Stimulated activated CD4-positive, alpha-beta T cell treated with anti-CD3 and anti-CD28 coated beads, Interleukin-1b, Interleukin-23, amount 100 ng/mL, for 1 hour (primary cell): ENCODE measurements at places on chromosomes 7 and 10.

DNA sequence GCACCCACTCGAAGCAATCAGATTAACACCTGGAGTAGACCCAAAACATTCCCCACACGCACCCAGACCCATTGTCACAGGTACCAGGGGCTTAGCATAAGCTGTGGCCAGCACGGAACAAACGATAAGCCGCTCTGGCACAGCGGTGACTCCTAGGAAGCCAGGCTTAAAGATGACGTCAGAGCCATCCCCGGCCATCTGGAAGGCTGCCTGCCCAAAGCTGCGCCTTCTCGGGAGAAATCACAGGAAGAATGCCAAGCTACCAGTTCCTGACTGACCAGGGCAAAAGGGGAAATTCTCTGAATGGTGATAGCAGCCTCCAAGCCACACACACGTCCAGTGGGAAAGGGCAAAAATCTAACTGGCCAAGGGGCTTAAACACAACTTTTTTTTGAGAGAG lies 13.0 kb upstream of the WIPI2 start:
- no peak for DNase-seq

- no peak for DNase-seq
Measured at GRCh38 chr7:73737491-73738219, 947 bp downstream of the ABHD11 start.

GRCh38 chr10:4557469-4557868 lies 268.5 kb upstream of the AKR1E2 start:
- DNase-seq: no peak

- no peak for DNase-seq
Measured at GRCh38 chr10:54120806-54121205, 680.2 kb downstream of the PCDH15 start.

DNA sequence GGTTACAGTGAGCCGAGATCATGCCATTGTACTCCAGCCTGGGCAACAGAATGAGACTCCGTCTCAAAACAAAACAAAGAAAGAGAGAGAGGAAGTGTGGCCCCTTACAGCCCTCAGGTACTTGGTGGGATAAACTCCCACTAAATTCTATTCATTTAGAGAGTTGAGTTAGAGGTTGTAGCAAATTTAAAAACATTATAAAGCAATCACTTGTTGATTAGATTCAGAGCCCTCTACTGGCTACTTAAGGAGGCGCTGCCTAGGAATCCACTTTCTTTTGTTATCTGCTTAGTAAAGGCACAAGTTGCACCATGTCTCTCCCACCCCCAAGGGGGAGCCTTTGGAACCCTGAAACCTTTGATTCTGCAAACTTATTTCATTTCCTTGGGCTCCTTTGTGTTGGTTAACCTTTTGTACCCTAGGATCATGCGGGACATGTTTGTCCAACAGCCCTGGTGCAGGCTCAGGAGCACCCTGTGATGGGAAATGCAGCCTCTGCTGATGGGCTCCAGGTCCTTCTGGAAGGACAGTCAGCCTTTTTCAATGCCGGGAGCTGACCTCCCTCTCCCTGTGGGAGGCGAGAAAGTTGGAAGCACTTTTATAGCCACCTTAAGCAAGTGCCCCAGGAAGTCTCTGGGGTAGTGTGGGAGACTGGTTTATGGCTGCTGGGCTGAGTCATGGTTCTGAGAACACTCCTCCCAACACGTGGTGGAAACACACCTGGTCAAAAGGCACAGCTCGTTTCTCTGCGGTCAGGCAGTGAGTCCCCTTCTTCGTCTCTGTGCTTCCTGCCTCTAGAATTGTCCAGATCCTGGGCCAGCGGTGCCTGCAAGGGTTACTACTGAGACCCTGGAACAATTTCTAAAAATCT lies 2.3 kb downstream of the HKDC1 start:
- no peak for DNase-seq

- no peak for DNase-seq
Measured at GRCh38 chr7:66054063-66054462, 21.6 kb upstream of the ASL start.

GRCh38 chr10:105950410-105950809 lies 1214.1 kb downstream of the SORCS1 start:
- no peak for DNase-seq

GRCh38 chr7:77208416-77208815 lies 8.8 kb upstream of the FGL2 start:
- DNase-seq: no peak

DNA sequence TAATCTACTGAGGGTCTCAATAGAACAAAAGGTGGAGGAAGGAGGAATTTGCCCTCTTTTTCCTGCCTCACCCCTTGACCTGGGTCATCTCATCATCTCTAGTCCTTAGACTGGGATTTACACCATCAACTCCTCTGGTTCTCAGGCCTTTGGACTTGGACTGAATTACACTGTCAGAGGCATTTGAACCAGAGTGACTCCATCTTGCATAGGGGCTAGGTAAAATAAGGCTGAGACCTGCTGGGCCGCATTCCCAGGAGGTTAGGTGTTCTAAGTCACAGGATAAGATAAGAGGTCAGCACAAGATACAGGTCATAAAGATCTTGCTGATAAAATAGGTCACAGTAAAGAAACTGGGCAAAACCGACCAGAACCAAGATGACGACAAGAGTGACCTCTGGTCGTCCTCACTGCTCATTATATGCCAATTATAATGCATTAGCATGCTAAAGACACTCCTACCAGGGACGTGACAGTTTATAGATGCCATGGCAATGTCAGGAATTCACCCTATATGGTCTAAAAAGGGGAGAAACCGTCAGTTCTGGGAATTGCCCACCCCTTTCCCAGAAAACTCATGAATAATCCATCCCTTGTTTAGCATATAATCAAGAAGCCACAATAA lies 84.0 kb downstream of the C1GALT1 start:
- no peak for DNase-seq

DNA sequence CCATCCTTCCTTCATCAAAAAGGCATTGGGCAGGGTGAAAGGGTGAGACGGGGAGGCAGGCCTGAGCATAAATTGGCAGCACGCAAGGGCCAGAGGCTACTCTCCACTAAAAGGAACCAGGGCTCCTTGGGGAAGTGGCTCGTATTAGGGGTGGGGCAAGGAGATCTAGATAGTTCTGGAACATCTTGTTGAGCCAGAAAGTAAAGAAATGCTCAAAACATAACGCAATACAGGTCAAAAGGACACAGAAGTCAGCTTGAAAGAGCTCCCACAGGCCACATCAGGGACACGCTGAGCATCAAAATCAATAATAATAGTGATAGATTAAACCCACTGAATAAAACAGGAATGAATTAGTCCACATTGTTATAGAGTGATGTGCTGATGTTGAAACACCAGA lies 203.1 kb downstream of the ELMO1 start:
- DNase-seq: no peak

- DNase-seq: no peak
Measured at GRCh38 chr10:78236416-78237015, 202.9 kb downstream of the RPS24 start.

- DNase-seq: no peak
Measured at GRCh38 chr10:132807621-132808049, 21.7 kb upstream of the NKX6-2 start.

- no peak for DNase-seq
Measured at GRCh38 chr7:39987641-39988347, 37.7 kb downstream of the CDK13 start.

DNA sequence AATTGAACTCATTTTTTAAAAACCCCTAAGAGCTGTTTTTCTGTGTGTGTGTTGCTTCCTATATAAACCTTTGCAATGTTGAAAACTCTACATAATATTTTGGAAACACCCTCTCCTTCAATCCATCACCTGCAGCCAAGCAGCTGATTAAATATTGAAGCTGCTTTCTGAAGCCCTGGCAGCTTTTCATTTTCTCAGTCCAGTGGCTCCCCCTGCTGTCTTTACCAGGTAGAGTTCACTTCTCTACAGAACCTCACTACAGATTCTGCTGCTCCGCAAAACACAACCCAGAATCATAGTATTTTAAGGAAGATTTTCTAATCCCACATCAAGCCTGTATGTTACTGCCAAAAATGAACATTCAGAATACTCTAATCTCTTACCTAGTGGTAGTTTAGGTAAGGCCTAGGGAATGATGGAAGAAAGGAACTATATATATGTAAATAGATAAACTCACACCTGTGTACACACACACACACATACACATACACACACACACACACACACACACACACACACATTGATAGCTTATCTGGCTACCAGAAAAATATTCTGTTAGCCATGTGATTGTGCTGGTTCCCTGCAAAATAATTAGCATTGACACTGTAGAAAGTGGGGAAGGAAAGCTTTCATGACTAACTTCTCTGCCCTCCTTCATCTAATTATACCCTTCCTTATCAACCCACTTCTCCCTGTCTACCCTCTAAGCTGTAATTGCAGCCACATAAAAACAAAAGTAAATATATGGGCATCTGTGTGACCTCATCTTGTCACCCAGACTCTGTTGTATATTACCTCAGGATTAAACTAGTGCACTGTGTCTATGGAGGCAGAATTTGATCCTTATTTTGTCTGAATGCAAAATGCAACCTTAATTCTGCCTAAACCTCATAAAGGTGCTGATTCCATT lies 229.5 kb upstream of the FZD1 start:
- DNase-seq: no peak

GRCh38 chr7:159036916-159037605 lies 107.6 kb downstream of the VIPR2 start:
- DNase-seq: no peak

GRCh38 chr7:26013551-26014083 lies 138.4 kb upstream of the NFE2L3 start:
- DNase-seq: no peak

DNA sequence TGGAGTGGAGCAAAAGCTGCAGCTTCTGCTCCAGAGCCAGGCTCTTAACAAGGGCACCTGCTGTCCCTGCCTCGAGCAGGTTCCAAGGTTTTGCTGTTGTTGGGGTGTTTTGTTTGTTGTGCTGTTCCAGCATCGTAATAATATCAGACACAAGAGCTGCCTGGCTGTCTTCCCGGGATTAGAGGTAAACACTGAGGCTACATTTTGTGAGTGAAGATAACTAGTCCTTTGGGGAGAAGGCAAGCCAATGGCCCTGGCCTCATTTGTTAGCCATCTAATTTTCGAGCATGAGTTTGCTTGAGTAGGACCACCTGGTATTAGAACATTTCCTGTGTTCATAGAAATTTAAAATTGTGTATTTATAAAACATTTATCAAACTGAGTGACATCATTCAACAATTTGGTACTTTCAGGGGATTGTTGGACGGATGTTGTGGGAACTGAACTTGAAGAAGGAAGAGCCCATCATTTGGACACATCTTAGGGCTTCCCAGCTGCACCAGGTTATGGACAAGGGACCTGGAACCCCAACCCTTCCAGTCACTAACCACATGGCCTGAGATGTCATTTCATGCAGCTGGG lies 555.0 kb downstream of the TNS3 start:
- DNase-seq: no peak

- DNase-seq: no peak
Measured at GRCh38 chr10:114489521-114490310, 85.4 kb upstream of the AFAP1L2 start.

DNA sequence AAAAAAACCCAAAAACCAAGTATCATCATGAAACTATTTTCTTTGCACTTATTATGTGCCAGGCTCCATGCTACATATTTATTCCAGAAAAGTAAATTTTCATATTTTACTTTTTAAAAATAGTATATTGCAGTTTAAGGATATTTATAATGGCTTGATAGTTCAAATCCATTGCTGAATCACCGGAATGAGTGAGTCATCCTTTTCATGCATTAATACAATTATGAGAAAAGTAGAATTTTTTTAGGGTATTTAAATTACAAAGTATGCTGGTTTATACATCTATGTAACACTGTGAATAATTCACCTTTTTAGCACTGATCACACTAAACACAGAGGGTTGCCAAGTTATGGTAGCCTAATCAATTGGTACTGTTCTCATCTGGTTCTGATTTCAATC lies 54.3 kb downstream of the SLC16A9 start:
- DNase-seq: no peak

DNA sequence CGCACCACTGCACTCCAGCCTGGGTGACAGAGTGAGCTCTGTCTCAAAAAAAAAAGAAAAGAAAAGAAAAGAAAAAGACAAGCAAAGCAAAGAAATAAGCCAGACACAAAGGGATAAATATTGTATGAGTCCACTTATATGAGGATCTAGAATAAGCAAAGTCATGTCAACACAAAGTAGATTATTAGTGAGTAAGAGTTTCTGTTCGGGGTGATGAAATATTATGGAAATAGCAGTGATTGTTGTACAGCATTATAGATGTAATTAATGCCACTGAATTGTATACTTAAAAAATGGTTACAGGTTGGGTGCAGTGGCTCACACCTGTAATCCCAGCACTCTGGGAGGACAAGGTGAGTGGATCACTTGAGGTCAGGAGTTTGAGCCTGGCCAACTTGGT lies 83.2 kb downstream of the HIP1 start:
- no peak for DNase-seq

DNA sequence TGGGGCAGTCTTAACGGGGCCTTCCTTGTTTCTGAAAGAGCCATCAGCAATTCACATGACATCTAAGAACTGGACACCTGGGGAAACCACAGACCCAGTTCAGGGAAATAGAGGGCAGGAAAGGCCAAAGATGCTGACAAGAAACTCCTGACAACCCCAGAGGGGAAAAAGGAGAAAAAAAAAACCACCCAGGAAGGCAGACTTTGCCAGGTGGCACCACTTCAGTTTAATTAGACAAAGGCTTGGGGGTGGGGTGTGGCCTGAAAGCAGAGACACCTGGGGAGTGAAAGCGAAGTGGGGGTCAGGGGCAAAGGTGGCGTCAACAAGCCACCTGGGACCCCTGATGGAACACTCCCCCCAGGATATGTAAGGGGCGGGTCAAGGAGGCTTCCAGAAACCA lies 53.6 kb downstream of the RAB11FIP2 start:
- no peak for DNase-seq

- no peak for DNase-seq
Measured at GRCh38 chr10:93267521-93267920, 193.8 kb downstream of the CYP26A1 start.

GRCh38 chr10:86523348-86523747 lies 1.8 kb upstream of the WAPL start:
- no peak for DNase-seq

DNA sequence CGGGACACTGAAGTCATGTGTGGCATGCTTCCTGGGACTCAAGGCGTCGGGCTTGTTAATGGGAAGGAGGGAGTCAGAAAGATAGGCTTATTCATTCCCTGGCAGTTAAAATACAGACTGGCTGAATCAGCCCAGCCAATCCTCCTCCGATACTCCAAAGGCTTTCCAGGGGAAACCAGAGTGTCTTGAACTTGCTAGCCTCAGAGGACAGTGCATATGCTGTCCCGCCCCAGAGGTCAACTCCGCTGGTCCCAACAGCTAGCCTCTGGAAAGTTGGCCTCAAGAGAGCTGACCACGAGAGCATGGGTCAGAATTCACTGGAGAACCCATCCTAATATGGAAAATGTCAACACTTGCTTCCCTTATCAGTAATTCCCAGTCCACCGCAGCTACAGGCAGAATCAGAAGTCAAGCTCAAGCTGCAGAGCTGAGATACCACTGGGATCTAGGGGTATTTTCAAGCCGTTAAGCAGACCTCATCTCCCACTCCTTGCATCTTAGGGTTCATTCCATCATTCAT lies 43.0 kb downstream of the ELMO1 start:
- no peak for DNase-seq

DNA sequence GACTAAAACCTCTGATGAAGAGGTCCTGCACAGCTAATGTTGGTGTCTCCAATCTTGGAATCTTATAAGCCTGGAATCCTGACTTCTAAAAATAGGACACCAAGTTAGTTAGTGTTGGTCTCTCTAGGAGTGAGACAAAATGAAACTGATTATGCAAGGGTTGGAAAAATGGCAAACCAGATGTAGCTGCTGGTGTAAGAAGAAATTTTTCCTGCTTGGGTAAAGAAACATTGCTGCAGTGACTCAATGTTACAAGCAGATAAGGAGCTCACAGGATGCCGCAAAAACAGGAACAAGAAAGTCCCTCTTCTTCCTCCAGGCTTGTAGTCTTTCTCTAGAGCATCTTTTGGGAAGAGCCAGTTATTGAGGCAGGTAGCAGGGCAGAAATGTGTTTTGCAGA lies 449.0 kb downstream of the ETV1 start:
- DNase-seq: no peak
